Frontal cortex (tissue), 4 donors: ENCODE measurements at places on chromosomes 5 and 9. TPM values are rescaled to one million over a fixed set of nuclear protein-coding genes. Genes with fewer than 3 reads are reported as not detected.

GRCh38 chr5:127907907-127908306, 175.7 kb upstream of the SLC12A2 start:
- no peak for DNase-seq

DNA sequence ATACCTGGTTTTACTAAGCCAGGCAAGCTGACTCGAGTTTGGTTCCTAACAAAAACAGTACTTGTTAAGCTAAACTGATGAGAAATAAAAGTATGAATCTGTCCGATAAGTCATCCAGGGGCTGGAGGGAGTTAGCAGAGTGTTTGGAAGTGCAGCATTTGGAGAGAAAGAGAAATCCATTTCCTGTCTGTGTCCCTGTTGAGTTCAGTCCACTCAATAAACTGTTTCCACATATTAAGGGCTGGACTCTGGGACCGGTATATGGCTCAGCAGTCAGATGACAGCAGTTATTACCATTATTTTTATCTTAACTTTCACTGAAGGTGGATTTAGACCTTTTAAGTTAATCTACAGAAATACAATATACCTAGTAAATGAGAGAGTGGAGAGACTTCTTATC, 130.6 kb upstream of the ADRA1B start:
- DNase-seq = no peak

GRCh38 chr9:3337515-3338225, 188.1 kb downstream of the RFX3 start:
- no peak for DNase-seq

- DNase-seq = no peak
Measured at GRCh38 chr9:72205513-72205912, 56.3 kb downstream of the GDA start.

BHMT2 gene
- 0.41 TPM for total RNA-seq

DNA sequence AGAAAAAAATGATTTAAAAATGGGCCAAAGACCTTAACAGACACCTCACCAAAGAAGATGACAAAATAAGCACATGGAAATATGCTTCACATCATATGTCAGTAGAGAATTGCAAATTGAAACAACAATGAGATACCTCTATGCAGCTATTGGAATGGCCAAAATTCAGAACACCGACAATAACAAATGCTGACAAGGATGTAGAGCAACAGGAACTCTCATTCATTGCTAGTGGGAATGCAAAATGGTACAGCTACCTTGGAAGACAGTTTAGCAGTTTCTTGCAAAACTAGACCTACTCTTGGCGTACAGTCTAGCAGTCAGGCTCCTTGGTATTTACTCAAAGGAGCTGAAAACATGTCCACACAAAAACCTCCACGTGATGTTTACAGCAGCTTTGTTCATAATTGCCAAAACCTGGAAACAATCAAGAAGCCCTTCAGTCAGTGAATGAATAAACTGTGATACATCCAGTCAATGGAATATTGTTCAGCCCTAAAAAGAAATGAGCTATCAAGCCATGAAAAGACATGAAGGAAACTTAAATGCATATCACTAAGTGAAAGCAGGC, 10.5 kb upstream of the MVB12B start:
- no peak for DNase-seq

DNA sequence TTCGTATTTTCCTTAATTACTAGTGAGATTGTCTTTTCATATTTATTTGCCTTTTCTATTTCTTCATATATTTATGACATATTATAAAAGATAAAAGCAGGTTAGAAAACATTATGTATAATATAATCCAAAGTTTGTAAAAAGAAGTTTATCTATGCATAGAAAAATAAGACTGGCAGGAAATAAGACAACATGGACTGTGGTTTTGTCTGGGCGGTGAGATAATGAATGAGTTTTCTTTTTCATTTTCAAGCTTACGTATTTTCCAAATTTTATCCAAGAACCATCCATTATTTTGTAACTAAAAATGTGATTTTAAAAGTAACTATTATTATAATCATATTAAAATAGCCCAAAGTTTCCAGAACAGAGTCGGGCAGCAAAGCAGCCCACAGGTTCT, 109.8 kb upstream of the MVB12B start:
- DNase-seq = no peak

GRCh38 chr9:96305171-96305570, 3.2 kb upstream of the HSD17B3 start:
- no peak for DNase-seq

DNA sequence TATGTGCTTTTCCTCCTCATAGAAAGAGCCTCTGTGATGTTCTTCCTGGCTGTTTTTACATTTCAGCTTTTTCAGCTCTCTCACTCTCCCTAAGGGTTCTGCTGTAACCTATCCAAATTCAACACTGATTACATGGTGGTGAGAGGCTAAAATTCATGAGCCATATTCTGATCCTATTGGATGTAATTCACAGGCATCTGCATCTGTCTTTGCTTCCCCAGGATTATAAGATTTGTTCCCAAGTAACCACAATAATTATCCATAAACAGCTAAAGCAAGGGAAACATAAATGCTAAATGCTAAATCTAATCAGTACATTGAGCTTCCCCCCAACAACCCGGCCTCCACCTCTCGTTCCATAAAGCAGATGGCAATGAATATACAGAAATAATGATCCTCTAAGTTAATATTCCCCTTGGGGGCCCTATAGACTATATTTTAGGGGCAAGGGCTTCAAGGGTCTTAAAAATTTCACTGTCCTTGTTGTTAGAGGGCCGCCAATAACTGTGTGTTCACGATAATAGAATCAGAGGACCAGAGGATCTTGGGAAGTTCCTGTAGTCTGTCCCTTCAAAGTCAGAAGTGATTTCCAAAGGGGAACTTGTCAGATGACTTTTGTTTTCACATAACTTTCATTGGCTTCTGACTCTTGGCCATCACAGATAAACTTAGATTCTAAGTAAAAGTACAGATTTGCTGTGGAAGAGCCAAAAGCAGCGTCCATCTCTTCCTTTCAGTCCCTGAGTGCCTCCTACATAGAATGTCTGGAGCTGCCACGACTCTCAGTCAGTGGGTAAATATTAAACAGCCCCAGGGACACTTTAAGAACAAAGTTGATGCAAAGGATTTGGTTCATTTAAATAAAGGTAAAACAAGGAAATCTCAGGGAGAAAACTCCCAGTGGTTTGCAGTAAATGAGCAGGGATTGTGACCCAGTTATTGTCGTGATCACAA, 125.6 kb downstream of the ALDH1A1 start:
- DNase-seq = no peak

DNA sequence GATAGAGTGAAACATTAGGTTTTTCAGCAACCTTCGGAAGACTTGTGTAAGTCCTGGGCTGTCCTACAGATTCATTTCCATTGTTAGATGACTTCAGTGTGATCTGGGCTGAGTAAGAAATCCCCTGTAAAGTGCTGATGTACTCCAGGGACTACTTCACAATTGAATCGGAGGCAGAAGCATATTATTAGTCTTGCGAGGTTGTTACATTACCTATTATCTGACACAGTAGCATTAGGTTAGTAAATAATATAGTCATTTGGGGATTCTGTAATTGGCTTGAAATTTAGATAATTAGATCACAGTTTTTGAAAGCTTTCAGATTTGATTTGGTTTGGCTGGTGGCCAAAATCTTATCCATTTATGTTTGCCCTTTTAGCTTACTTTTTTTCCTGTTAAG, 62.4 kb downstream of the DMRT1 start:
- no peak for DNase-seq

DNA sequence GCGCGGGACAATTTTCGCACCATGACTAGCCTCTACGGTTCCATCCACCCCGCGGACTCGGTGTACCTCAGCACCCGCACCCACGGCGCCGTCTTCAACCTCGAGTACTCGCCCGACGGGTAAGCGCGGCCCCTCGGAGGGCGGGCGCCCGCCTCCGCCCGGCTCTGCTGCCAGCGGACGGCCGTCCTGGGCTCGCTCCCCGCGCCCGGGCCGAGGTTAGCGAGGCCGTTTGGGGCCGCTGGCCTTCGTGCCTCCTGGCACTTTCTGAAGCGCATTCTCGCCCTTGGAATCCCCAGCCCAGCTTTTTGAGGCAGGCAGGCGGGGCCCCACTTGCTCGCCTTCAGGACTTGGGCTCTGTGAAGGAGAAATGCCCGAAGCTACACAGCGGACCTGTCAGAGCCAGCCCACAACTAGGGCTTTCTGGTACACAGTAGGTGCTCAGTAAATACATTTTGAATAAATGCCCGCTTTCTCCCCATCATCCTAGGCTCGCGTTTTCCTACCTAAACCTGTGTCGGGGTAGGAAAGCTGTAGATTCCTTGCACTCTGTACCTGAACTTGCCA, 772 bp downstream of the DCAF10 start:
- DNase-seq = no peak

- no peak for DNase-seq
Measured at GRCh38 chr9:133843751-133844397, 105.7 kb upstream of the SARDH start.

GRCh38 chr9:129898185-129898584, 62.9 kb downstream of the USP20 start:
- DNase-seq = no peak

OBP2B gene
- not detected for total RNA-seq

DNA sequence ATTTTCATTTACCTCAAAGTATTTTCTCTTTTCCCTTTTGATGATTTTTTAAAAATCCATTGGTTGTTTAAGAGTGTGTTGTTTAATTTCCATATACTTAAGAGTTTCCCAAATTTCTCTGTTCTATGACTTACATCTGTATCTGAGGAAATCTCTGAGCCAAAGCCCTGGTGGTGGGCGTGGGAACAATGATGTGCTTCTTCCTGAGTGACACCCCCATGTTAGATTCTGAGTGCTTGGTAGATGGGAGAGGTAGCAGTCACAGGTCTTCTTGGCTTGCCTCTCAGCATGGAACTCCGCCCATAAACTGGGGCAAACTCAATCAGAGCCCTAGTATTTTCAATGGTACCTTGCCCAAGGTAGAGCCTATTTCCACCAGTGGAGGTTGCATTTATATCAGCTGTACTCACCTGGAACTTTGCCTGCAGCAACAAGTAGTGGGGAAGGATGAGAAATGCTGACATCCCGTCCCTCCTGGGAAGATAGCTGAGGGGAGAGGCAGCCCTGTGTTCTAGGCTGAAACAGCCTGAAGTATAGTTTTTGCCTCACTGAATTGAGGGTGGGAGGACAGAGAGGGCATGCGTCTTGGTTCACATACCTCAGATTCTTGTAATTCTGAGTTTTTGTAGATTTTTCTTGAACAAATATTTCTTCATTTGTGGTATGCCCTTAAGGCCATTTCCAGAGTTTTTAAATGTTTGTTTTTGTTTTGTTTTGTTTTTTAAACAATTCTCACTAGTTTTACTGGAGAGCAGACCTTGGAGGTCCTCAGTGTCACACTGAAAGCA, 26.4 kb downstream of the C9orf43 start:
- no peak for DNase-seq

- no peak for DNase-seq
Measured at GRCh38 chr5:180607861-180608571, 16.7 kb upstream of the SCGB3A1 start.

- peak; percentile 14 for DNase-seq
Measured at GRCh38 chr5:145681686-145682085, 153.5 kb downstream of the PRELID2 start.

- no peak for DNase-seq
Measured at GRCh38 chr9:135032868-135033460, 54.5 kb upstream of the OLFM1 start.

- no peak for DNase-seq
Measured at GRCh38 chr9:118529210-118529609, 825.0 kb downstream of the TLR4 start.

DNA sequence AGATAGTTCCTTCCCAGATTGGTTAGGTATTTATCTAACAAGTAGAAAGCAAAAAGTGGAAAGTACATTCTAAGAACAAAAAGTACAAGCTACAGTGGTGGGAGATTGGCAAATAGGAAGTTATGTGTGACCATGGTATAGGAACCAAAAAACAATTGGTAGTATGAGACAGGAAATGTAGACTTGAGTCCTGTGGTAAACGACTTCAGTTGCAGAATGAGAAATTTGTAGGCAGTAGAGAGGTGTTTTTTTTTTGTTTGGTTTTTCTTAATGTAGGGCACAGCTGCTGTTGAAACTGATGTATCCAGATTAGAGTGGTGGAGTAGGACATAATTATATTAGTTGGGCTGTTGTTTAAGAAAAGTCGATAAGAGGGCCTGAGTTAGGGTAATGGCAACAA, 72.0 kb downstream of the CCNH start:
- DNase-seq = no peak

DNA sequence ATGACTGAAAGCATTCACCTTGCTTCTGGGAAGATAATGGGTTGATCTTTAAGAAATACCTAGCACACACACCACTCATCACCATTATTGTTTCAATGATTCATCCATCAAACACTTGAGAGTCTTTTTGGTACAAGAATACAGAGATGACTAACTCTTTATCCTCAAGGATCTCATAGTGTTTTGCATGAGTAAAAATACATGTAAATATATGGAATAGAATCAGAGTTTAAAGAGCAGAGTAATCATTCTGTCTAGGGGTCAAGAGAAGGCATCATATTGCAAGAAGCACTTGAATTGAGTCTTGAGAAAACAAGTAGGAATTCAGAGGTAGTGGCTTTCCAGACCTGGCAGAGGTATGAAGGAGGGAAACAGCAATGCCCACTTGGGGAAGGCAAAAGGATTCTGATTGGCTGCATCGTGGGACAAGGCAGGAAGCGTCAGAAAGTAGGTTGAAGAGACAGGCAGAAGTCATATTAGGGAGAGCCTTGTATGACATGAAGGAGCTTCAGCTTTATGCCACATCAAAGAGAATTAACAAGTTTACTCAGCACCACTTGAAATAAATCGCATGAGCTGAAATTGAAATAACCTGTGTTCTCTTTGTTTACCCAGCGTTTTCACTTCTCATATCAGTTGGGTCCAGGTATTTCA, 542.5 kb downstream of the TLE1 start:
- no peak for DNase-seq

GRCh38 chr9:70802206-70802605, 319.2 kb downstream of the TRPM3 start:
- no peak for DNase-seq
